Right hindlimb (tissue), 1 donor: ENCODE measurements at places on chromosomes 16 and 17.

DNA sequence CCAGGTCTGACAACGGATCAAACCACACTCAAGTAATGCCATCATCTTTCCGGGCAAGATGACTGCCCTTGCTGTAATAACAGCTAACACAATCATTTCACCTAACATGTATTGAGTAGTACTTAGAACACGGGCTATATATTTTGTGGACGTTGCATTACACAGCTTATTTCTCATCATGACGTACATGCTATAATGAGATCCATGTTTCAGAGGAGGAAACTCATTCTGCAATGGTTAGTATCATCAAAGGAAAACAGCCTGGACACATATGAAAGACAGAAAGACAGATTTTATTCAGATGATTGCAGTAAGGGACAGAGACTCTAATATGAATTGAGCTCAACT lies 446.7 kb downstream of the HS3ST3B1 start:
- no peak for DNase-seq

GRCh38 chr16:49128740-49129139 lies 152.9 kb downstream of the CBLN1 start:
- no peak for DNase-seq

DNA sequence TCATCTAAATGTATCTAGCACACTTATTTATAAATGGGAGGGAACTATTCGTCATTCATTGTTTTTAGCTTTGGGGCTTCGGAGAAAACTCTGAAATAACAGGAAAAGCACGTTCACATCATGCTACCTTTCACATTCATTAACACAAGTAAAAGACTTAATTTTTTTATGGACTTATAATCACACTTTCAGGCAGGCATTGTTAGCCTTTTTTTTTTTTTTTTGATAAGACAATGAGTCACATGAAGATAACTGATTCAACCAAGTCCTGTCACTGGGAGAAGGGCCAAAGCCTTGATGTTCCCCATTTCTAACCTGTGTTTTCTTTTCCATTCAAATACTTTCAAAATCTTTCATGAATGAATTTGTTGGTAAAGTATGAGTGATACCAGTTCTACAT lies 631.3 kb upstream of the CA10 start:
- no peak for DNase-seq

- no peak for DNase-seq
Observed at GRCh38 chr16:70576431-70577255, 53.0 kb downstream of the SF3B3 start.
